ENCODE measurements at places on chromosomes 2 and 18. TPM values are rescaled to one million over a fixed set of nuclear protein-coding genes. Genes with fewer than 3 reads are reported as not detected.

The UXS1 gene
- 39.9 TPM for polyA plus RNA-seq

The LYPD6 gene
- polyA plus RNA-seq = 9.4 TPM

The MDH1B gene
- 0.76 TPM for polyA plus RNA-seq

The DCDC2C gene
- polyA plus RNA-seq = not detected

DNA sequence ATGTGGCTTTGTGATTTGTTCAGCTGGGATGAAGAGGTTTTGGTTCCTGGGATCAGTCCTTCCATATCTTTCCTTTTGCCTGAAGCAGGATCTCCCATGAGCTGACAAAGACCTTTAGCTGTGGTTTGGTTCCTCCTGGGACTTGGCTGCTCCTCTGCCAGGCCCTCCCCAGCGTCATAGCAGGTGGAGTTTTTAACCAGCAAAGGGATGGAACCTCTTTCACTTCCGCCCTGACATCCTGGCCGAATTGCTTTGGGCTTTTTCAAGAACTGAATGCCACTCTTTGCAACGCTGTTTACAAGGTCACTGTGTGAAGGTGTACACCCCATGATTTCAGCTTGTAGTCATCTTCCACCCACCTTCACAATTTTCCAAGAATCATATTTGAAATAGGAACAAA lies 390 bp downstream of the PCARE start:
- DNase-seq = no peak

DNA sequence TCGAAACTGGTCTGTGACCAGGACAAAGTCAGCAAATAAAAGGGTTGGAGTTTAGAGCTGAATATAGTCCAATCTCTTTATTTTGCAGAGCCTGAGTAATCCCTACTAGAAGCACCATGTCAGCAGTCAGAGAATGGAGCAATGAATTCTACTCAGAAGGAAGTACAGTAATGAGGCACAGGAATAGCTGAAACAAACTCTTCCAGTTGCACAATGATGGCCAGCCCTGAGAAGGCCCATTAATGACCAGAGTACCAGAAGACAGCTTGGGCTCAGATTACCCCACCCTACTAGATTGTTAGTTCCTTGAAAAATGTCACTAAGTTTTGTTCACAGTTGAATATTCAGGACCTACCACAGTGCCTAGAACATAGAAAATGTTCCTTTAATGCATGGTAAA lies 40.3 kb upstream of the SCG2 start:
- DNase-seq = no peak

- no peak for DNase-seq
Measured at GRCh38 chr18:75405351-75405750, 22.2 kb downstream of the SMIM21 start.

DNA sequence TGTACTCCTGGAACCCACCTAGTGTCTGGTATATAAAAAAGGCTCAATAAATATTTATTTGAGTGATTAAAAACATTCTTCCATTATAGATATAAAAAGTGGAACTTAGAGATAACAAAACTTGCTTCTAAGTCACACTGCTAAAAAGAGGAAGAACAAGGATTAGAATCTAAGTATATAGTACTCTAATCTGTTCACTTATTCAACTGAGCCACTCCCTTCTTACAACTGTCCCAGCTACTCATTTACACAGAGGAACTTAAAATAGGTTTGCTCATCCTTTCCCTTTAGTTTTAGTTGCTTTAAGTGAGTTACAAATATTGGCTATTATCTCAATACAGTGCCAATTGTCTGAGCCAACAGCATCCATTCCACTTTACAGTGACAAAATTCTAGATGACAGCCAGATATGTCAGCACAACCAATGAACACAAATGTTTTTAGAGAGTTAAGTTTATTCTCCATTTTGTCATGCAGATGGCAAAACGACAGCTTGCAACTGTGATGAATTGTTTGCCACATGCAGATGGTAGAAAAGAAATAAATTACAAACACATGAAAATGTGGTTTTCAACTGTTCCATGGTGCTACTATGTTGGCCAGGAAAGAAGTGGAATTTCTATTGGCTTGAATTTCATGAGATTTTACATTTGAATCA lies 280.7 kb upstream of the ZC3H15 start:
- no peak for DNase-seq

GRCh38 chr18:79792988-79793355 lies 4.8 kb upstream of the KCNG2 start:
- DNase-seq = no peak

DNA sequence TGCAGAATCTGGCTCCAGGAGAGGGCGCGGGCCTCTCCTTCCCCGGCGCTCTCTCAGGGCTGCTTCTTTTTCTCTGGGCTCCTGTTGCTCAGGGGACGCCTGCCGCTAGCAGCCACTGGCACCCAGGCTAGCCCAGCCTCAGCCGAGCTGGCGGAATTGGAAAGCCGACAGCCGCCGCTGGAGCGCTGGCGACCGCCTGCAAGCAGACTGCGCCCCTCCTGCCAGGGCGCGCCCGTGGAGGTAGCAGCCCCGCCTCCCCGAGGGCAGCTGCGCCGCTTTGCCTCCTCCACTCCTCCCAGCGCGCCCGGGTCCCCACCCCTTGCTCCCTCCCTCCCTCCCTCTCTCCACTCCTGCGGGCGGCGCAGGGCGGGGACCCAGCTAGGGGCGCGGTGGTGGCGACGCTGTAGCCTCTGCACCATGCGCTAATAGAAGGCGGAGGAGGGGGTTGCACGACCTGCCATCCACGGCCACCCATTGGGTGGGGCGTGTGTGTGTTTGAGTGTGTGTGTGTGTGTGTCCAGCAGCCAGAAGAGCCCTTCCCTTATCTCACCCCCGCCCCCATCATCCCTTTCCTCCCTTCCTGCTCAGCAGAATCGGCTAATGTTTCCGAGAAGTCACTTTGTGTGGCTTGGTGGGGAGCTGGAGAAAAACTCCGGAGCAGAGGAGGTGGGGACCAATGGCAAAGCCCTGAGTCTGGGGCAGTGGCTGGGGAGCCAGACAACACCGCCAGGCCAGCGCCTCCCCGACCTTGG lies at the start of gene SCN9A:
TSS of gene SCN9A (minus strand) at position 209 of the 752 bp plus-strand sequence. CDS start 64,188 bp downstream, outside the sequence.
- no peak for DNase-seq

GRCh38 chr18:46622999-46623398 lies 34.0 kb downstream of the LOXHD1 start:
- no peak for DNase-seq

DNA sequence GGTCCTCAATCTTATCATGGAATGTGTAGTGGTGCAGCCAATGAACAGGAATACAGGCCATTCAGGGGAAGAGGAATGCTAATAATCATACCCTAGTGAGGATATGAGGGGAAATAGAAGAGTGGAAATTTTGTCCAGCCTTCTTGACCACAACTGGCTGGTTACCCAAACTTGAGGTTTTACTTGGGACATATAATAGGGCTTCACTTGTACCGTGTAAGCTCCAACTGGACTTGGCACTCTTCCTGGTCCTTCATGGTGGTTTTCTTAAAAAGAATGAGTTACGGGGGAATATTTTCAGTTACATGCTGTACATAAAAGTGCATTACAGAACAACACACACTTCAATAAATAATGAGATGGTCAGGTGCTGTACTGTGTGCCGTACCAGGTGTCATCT lies 234.9 kb upstream of the RASGRP3 start:
- DNase-seq = no peak

DNA sequence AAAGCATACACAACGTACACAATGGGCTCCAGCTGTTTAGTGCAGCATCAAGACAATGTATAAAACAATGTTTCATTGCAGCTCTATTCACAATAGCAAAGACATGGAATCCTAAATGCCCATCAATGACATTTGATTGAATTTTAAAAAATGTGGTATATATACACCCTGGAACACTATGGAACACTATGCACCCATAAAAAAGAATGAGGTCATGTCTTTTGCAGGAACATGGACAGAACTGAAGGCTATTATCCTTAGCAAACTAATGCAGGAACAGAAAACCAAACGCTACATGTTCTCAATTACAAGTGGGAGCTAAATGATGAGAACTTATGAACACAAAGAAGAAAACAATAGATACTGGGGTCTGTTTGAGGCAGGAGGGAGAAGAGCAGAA lies 315.5 kb downstream of the AGPS start:
- DNase-seq = no peak

GRCh38 chr18:80103231-80103630 lies 5.8 kb upstream of the ADNP2 start:
- no peak for DNase-seq

- DNase-seq = no peak
Measured at GRCh38 chr2:181161615-181162014, 181.2 kb downstream of the UBE2E3 start.

- no peak for DNase-seq
Measured at GRCh38 chr2:136932700-136933099, 167.4 kb downstream of the THSD7B start.

DNA sequence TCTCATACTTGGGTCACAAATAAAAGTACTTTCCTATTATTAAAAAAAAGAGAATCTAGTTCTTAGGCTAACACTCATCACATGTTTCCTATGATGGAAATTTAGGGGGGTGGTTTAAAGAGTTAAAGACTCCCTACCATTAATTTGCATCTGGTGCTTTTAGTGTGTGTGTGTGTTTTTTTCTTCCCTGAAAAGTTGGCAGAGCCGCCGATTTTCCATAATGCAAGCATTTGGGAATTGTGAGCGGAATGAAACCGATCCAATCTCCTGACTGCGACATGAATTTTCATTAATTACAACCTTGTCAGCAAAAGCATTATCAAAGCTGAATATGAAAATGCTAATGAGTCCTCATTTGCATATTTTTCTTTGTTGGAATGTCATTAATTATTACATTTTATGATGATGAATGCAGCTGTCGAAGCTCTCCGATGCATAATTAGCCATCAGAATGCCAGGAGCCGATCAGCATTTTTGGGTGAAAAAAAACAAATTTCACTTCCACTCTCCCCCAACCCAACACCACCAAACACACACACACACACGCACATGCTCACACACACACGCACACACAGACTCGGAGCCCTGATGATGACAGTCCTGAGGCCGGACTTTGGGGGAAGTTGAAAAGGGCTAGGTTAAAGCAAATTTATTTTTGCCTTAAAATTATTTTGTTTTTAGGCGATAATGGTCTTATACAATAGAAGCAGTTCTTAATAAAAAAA lies 165.4 kb downstream of the TCF4 start:
- no peak for DNase-seq

- no peak for DNase-seq
Measured at GRCh38 chr2:28624793-28625701, 126.6 kb upstream of the PPP1CB start.

DNA sequence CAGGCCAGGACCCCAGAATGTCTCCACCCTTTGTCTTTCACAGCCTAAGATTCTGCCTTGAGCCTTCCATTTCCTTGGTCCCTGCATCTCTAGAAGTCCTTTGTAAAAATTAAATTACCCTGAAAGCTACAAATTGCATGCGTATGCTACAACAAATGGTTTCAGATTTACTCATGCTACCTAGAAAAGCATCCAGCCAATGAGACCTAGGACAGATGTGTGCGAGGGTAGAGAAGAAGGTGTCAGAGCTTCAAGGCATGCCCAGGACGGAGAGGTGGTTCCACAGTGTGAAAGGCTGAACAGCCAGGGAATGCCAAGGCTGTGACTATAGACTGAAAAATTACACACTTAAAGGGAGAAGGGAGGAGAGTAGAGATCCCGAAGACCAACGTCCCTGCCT lies 40.2 kb downstream of the CCBE1 start:
- DNase-seq = no peak

DNA sequence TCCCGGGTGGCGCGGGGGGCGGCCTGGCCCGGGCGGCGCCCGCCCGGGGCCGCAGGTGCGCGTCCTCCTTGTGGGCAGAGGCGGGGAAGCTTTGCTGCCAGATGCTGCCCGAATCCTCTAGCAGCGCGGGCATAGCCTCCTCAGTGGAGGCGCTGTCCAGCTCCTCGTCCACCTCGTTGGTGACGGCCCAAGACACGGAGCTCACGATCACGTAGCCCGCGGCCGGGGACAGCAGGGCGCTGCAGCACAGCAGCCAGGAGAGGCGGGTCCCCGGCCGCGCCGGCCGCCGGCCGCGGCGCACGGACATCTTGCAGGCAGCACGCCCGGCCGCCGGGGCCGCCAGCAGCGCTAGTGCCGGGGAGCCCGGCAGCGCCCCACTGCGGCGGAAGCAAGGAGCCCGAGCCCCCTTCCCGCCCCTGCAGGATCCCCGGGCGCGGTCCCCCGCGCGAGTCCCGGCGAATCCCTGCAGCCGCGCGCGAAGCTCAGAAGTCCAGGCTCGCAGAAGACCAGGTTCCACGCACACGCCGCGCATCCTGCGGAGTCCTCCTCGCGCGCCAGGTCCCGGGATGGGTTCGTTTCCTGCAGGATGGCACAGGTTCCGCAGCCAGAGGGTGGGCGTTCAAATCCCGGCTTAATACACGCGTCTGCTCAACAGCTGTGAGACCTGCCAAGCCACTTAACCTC lies at the start of gene CREG2:
TSS of gene CREG2 (minus strand) at position 353 of the 684 bp plus-strand sequence. CDS start at position 307, 46 bp downstream.
- DNase-seq = no peak

DNA sequence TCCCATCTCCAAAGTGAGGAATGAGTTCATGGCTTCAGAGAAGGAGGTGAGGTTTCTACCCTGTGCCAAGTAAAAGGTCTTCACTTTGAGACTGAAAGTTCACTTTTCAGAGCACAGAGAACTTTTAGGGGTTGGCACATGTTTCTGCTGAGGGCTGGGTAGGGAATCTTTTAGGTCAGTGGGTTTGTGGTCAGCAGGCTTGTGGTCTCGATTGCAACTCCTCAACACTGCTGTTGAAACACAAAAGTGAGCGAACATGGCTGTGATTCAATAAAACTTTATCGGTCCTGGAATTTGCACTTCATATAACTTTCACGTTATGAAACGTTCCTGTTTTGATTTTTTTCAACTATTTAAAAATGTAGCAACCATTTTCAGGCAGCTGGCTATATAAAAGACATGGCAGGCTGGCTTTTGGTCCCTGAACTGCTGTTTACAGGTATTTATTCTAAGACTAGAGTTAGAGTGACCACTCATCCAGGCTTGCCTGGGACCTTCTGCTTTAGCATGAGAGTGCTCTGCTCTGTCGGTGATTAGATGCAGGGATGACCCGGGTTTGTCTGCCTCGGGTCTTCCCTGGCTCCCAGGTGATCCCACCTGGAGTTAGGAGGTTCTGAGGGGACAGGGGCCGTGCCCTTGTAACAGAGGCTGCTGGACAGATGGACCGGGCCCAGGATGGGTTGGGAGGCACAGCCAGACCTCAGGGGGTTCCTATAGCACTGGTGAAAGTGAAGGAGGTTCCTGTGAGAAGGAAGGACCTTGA lies 62.7 kb upstream of the TAF1B start:
- no peak for DNase-seq

DNA sequence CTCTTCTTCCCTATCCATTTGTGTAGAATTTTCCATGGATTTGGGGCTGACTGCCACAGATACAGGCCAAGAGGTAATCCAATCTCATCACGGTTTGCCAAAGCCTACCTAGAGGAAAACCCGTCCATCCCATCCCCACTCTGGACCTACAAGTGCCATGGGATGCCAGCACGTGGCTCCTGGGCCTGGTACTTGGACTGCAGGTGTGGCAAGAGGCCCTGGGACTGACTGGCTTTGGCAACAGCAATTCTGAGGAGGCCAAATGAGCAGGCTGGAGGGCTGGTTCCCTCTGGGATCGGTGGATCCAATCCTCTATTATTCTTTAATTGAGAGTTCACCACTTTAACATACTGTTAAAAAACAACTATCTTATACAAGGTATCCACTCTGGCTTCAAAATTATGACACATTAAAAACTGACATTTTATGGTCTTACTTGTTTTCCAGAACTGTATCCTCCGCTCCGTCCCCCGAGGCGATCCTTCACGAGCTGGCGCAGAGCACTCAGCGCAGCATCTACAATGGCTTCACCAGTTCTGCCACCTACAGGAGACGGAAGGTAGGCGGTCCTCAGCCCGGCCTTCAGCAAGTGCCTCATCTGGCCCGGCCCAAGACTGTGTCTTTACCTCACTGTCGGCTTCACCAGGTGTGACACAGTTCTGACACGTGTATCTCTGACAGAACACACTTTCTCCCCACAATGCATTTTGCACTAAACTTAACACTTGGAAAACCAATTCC lies 19.8 kb downstream of the PDIA6 start:
- no peak for DNase-seq

Data from BJ (cell line).